ENCODE measurements at places on chromosomes 1 and 21. TPM values are rescaled to one million over a fixed set of nuclear protein-coding genes. Genes with fewer than 3 reads are reported as not detected.

The AK4 gene
- 33.9 TPM for total RNA-seq

GRCh38 chr1:114159941-114160340 is 6.3 kb upstream of the SYT6 start:
- no peaks in the 10 kb centered on the region for H3K4me1 ChIP-seq
- H3K36me3 ChIP-seq = no peaks in the 10 kb centered on the region
- no peak for DNase-seq
- no peak overlapping the region for H3K4me3 ChIP-seq
- peaks cover 49% of the 10 kb centered on the region for H3K27me3 ChIP-seq

DNA sequence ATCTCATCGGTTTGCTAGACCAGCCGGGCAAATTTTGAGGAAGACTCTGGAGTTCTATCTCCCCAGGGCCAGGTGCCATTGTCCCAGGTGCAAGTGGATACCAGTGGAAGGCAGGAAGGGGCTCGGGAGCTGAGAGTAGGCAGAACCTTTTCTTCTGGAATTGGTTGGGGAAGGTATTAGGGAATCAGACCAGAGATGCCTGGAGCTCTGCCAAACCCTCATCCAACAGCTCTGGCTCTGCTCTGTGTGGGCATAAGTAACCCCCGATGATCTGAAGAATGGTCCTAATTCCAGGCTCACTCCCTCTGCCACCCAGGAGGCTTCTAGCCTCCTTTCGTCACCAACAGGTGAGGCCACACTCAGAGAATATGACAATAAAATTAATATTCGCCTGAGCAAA is 69.9 kb downstream of the PGBD5 start:
- no peak overlapping the region for H3K4me3 ChIP-seq
- no peaks in the 10 kb centered on the region for H3K27me3 ChIP-seq
- no peaks in the 10 kb centered on the region for H3K36me3 ChIP-seq
- no peak overlapping the region for H3K27ac ChIP-seq

DNA sequence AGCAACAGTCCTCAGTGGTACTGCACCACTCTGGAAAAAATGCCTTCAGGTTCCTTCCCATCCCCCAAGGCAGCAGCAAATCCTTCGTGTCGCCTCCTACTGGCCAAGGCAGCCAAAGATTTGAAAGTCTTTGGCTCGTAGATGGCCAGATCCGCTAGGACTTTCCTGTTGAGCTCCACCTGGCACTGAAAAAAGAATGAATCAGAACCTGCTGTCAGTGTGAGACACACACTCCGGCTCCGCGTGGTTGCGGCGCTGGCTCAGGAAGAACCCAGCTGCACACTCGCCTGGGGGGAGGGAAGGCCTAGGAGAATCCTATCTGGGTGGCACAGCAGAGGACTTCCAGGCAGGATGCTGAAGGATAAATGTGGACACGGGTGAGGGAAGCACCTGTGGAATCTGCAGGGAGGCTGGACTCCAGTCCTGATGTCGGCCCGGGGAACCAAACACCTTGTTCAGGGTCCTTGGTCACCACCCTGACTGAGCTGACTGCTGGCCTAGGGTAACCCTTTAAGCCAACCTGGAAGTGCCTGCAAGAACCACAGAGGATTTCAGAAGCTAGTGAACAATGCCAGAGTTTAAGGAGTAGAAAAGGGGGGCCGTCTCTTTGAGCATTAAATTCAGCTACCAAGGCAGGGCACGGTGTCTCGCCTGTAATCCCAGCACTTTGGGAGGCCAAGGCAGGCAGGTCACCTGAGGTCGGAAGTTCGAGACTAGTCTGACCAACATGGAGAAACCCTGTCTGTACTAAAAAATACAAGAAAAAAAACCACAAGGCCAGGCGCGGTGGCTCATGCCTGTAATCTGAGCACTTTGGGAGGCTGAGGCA is 3.2 kb upstream of the CCNL2 start:
- no peak overlapping the region for H3K4me3 ChIP-seq
- DNase-seq = peak; percentile 69
- H3K4me1 ChIP-seq = peaks cover 37% of the 10 kb centered on the region
- H3K27ac ChIP-seq = no peak overlapping the region
- peaks cover 71% of the 10 kb centered on the region for H3K36me3 ChIP-seq

GRCh38 chr1:110502402-110503151 is 16.4 kb downstream of the KCNA10 start:
- no peak for DNase-seq
- H3K4me1 ChIP-seq = peaks cover under 1% of the 10 kb centered on the region
- no peaks in the 10 kb centered on the region for H3K36me3 ChIP-seq
- no peak overlapping the region for H3K4me3 ChIP-seq

All from stomach (tissue), 19 donors.